ENCODE measurements at places on chromosomes 1 and 21. TPM values are rescaled to one million over a fixed set of nuclear protein-coding genes. Genes with fewer than 3 reads are reported as not detected.

PLPP3 gene
- not detected for polyA plus RNA-seq

PPM1J gene
- not detected for polyA plus RNA-seq

LMOD1 gene
- not detected for polyA plus RNA-seq

- DNase-seq: no peak
These were observed 1.9 kb downstream of the YBX1 start for GRCh38 chr1:42684139-42684538.

DNA sequence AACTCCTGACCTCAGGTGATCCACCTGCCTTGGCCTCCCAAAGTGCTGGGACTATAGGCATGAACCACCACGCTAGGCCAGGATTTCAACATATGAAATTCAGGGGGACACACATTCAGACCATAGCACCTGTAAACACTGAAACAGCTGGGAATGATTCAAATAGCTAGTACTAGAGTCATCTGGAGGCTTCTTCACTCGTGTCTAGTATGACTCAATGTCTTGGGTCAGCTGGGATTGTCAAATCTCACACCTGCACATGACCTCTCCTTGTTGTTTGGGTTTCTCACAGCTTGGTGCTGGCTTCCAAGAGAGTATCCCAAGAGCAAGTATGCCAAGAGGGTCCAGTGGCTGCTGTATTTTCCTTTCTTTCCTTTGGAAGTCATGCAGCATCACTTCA, 75.1 kb downstream of the PGM1 start:
- DNase-seq: no peak

- DNase-seq: no peak
These were observed 10.7 kb downstream of the CDC7 start for GRCh38 chr1:91511386-91511785.

- no peak for DNase-seq
These were observed 125.9 kb downstream of the RUNX1 start for GRCh38 chr21:34923202-34923601.

GRCh38 chr1:90838720-90839119, 121.6 kb upstream of the BARHL2 start:
- DNase-seq: no peak

Measured in CD8-positive, alpha-beta memory T cell (primary cell).